GM12864 (cell line): ENCODE measurements at places on chromosomes 5 and 9.

DNA sequence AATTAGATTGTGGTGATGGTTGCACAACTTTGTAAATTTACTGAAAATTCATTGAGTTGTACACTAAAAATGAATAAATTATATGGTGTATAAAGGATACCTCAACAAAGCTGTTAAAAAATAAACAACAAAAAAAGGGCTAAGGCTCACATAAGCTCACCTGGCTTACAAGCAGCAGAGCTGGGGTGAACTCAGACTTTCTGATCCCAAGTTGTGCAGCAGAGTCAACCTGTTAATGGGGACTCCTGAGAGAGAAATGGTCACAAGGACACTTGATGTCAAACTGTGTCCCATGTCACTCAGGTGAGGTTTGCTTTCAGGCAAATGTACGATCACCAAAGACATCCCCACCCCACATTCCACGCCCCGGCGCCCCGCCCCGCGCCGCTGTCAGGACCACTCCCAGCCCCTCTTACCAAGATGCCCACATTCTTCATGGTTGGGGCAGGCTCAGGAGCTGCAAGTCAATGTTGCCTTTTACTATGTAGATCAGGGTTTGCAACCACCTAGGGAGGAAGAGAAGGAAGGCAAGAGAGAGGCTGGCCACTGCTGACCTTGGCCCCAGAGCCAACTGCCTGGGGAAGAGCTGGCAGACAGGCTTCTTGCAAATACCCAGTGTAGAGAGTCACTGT, 22.4 kb upstream of the SLC36A1 start:
- DNase-seq, result no peak

DNA sequence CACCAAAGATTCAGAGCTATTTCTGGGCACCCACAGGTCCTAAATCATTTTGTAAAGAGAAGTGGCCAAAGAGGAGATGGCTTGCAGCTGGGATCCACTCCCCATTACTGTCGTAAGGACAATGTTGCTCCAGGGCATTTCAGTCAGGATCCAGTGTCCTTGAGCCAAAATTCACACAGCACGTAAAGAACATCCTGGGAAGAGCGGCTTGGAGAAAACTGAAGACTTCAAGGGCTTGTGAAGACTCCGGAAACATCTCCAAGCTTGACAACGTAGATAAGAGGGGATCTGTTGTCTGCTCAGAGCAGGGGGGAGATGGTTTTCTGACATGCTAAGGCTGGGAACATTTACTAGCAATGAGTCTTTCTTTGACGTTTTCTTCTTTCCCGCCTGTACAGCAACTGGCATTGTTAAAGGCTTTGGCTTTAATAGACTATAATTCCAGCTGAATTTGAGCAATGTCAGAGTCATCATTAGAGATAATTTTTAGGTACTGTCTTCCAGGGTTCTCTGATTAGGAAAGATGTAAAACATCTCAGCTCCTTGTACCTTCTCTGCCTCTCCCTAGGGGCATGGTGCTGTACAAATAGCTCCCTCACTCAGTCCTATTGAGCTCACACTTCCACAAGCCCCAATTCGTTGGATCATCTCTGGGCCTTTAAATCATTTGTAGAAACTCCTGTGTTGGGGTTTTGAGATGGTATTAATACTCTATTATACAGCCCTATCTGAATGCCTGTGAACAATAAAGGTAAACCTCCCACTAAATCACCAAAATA, 39.7 kb downstream of the EGFLAM start:
- DNase-seq, result no peak

DNA sequence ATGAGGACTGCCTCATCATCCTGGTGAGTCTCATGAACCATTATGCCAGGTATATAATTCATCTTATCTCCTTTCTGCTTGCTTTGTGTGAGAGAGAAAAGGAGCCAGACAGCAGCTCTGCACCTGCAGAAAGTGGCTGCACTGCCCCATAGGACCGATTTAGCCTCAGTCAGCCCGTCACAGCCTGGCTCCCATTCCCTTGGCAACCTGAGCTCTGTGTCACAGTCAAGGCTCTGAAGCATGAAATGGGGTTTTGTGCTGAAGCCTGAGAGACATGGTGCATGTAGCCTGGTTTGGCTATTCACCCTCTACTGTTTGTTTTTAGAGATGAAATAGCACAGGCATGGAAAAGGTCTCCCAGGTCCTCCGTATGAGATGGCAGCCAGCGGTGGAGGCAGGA, 198.3 kb downstream of the KCTD16 start:
- DNase-seq, result no peak

DNA sequence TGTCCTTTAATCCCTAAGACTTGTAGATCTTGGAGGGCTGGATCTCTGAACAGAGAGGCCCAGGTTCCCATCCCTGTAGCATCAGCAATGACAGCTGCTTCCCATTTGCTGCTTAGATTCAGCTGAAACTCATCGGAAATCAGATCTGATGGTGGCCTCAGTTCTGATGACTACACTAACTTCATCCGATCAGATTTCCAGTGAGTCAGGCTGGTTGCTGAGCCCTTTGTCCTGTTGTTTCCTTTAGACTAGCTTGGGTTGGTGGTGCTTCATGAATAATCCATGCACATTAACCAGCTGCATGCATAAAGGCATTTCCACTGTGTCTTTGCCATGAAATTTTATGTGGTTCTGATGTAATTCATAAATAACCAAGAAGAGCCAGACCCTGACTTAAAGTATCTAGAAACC, 195.2 kb upstream of the TUT7 start:
- no peak for DNase-seq

DNA sequence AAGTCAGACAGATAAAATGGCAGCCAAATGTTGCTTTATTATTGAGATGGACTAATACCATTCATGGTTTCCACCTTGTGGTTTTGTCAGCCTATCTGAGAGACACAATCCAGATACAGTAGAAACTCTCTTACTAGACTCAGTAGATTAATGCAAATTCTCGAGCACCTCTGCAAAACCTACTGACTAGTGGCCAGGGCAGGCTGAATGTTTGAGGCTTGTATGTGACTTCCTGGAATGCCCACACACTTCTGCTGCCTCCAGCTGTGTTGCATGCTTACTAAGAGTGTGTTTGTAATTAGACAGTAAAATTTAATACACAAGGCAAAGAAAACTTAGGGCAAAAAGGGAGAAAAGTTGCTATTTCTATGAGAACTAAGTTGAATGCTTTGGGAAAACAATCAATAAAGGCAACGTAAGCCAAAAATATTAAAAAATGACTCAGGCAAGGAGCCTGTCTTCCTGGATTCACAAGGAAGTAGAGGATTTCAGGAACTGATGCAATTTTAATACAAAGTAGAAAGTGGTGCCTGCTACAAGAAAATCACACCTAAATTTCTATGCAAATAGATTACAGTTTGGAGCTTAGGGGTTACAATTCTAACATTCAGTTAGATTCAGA, 30.2 kb upstream of the CCNG1 start:
- peak; percentile 31 for DNase-seq

DNA sequence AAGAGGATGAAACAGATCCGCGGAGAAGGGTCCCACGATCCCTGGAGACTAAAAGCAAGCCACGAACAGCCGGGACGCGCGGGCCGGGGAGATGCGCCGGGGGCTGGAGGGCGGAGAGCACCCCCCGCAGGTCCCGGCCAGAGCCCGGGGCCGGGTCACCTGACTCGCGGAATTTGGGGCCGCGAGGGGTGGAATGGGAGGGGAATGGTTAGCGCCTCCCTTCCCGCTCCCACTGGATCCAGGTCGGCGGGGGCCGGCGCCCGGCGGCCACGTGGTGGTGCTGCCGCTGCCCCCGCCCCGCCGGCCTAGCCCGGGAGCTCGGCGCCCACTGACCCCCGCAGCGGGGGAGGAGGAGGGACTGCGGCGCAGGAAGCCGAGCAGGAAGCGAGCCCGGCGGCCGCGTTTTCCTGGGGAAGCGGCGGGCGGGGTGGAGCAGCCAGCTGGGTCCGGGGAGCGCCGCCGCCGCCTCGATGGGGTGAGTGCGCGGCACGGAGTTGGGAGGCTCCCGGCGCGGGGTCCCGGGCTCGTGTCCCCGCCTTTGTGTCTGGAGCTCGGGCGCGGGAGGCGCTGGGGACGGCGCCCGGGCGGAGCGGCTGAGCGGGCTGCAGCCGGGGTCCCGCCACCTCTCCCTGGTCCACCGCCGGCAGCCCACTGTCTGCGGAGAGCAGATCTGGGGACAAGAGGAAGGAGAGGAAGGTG, at the start of gene RAI14:
RAI14 (plus strand) TSS at position 328 of the 699 bp plus-strand sequence. CDS start 30,592 bp downstream, outside the sequence.
- DNase-seq, result no peak

DNA sequence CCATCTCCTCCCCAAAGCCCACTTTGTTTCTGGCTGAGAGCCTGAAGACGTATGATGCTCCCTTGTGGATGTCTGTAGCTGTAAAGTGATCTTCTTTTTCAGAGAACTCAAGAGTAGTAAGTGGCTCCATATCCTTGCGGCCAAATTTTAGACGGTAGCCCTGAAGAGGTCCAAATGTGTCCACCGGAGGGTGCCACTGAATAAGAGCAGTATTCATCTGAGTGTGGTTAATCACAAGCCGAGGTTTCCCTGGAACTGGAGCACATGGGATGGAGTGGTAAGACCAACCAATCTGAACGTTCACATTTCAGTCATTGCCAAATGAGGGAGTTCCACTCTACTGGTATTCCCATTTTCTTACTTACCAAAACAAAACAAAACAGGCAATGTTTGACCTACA, 686.5 kb upstream of the DMAC1 start:
- no peak for DNase-seq

DNA sequence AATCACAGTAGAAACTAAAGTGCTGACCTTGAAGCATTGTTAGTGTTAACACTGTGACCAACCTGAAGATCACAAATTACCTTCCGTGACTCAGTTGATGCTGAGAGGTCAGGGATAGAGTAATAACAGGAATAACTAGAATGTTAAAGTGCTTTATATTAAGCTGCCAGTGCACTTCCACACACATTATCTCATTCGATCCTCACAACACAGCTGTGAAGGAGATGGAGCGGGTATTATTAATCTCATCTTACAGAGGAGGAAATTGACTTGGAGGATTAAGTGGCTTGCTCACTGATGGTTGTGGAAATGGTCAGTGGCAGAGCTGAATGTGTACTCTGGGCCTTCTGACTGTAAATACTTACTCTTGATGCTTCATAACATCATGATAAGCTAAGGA, 252.5 kb upstream of the DMRT1 start:
- DNase-seq, result no peak

GRCh38 chr5:64096771-64097170, 68.9 kb upstream of the RNF180 start:
- no peak for DNase-seq

- no peak for DNase-seq
Measured at GRCh38 chr9:99509065-99509745, 287.1 kb downstream of the SEC61B start.

DNA sequence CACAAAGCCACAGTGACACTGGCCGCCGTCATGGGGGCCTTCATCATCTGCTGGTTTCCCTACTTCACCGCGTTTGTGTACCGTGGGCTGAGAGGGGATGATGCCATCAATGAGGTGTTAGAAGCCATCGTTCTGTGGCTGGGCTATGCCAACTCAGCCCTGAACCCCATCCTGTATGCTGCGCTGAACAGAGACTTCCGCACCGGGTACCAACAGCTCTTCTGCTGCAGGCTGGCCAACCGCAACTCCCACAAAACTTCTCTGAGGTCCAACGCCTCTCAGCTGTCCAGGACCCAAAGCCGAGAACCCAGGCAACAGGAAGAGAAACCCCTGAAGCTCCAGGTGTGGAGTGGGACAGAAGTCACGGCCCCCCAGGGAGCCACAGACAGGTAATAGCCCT, 26.1 kb downstream of the HRH2 start:
- DNase-seq, result no peak

GRCh38 chr5:127203818-127204217, 86.8 kb upstream of the MEGF10 start:
- no peak for DNase-seq

DNA sequence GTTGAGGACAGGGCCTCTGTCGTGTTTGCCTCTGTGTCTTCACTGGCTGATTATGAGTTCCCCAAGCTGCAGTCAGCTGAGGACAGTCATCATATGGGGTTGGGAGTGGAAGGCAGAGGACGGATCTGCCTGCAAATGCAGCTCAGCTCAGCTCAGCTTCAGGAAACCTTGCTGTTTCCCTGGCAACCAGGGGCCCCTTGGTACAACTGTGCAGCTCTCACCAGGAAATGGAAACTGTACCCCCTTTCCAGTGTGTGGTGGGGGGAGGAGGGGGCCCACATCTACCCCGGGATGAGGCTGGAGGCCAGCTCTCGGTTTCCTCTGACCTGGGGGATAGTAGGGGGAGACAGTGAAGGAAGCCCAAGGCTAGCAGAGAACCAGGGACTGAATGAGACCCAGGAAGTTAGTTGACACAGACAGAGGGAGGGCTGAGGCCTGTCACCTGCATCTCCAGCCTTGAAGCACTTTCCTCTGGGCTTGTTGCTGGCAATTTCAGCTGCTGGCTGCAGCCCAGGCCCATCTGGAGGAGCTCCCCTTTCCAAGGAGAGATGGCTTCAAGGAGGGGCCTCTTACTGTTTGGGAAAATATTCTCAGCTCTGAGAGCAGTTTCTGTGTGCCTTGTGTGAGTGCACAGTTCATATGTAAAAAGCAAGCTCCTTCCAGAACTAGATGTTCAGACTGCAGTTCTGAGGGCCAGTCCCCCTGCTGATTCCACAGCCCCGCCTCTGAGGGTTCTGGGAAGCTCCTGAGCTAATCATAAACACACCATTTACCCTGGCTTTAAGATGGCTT, 6.9 kb downstream of the ANXA6 start:
- DNase-seq, result no peak
